Activated CD4-positive, alpha-beta T cell treated with anti-CD3 and anti-CD28 coated beads for 24 hours (primary cell): ENCODE measurements at places on chromosomes 2 and 18.

GRCh38 chr2:105972927-105973326, 221.2 kb downstream of the UXS1 start:
- no peak for DNase-seq

GRCh38 chr2:74004212-74005182, 19.8 kb downstream of the TET3 start:
- DNase-seq, result no peak

- DNase-seq, result no peak
Measured at GRCh38 chr18:35611518-35611917, 30.0 kb downstream of the GALNT1 start.

- no peak for DNase-seq
Measured at GRCh38 chr2:168239281-168239680, 8.1 kb downstream of the STK39 start.

GRCh38 chr18:7349181-7349837, 118.4 kb downstream of the LRRC30 start:
- DNase-seq, result no peak

- no peak for DNase-seq
Measured at GRCh38 chr2:228839421-228839876, 431.6 kb downstream of the PID1 start.

GRCh38 chr18:41140506-41140905, 814.5 kb upstream of the PIK3C3 start:
- DNase-seq, result no peak
